Activated CD4-positive, alpha-beta T cell treated with anti-CD3 and anti-CD28 coated beads, Interleukin-2, amount 50 U/mL, for 24 hours (primary cell): ENCODE measurements at places on chromosomes 1 and 21.

DNA sequence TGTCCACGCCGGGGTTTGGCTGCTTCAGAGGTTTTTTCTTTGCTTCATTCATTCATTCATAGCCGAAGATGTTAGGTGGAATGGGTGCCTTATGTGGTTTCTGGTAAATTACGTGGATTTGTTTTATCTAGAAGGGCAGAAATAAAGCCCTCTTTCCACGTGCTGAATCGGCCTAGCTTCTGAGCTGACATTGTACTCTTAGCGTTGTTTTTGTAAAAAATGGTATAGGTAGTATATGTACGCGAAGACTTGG, 1.5 kb downstream of the GALNT2 start:
- DNase-seq = no peak

DNA sequence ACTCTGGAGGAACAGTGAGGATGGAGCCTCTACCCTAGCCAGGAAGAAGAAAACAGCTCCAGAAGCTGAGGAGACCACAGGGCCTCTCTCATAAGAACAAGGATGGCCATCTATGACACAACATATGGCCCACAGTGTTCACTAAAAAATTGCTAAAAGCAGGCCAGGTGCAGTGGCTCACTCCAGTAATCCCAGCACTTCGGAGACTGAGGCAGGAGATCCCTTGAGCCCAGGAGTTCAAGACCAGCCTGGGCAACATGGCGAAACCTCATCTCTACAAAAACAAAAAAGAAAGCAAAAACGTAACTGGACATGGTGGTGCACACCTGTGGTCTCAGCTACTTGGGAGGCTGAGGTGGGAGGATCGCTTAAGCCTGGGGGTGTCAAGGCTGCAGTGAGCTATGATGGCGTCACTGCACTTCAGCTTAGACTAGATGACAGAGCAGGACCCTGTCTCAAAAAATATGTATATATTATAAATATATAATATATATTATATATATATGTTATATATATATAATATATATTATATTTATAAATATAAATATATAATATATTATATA, 103.1 kb downstream of the TOMM20 start:
- DNase-seq = no peak

GRCh38 chr1:109912873-109913272, 2.2 kb downstream of the CSF1 start:
- no peak for DNase-seq

DNA sequence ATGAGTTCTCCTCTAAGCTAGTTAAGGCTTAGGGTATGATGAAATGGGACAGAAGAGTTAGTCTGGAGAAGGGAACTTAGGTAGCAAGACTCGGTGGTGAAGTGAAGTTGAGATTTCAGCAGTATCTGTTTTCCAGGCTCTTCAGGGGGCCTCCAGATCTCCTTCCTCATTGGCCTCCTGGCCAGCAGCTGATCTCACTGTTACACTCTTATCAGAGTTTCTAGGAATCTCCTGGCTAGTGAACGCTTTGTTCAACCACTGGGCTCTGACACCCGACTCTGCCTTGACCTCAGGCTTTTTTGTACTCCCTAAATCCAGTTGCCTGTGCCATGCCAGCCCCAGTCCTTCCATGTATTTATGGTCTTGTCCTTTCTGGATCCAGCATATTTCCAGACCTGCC, 311.0 kb downstream of the ASTN1 start:
- DNase-seq = no peak

- no peak for DNase-seq
Measured at GRCh38 chr1:45305231-45305630, 21.5 kb upstream of the HPDL start.

- no peak for DNase-seq
Measured at GRCh38 chr21:33855190-33855589, 60.4 kb downstream of the ATP5PO start.

DNA sequence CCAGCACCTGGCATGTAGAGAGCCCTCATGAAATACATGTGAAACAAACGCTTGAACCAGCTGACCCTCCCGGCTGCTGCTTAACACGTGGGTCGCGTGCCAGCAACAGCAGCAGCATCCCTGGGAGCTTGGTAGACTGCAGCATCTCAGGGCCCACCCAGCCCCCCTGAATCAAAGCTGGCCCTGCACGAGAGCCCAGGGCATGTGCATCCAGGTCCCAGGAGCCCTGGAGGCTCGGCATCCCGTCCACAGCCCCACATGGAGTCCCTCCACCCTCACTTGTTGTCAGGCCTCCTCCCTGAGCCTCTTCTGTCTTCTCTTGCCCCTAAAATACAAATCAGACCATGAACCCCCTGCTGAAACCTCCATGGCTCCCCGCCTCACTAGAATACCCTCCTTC, 123.1 kb downstream of the MATN1 start:
- DNase-seq = no peak

- no peak for DNase-seq
Measured at GRCh38 chr1:40451238-40451585, 936 bp downstream of the ZFP69B start.

GRCh38 chr1:160162931-160163330, 11.5 kb downstream of the ATP1A4 start:
- DNase-seq = no peak

DNA sequence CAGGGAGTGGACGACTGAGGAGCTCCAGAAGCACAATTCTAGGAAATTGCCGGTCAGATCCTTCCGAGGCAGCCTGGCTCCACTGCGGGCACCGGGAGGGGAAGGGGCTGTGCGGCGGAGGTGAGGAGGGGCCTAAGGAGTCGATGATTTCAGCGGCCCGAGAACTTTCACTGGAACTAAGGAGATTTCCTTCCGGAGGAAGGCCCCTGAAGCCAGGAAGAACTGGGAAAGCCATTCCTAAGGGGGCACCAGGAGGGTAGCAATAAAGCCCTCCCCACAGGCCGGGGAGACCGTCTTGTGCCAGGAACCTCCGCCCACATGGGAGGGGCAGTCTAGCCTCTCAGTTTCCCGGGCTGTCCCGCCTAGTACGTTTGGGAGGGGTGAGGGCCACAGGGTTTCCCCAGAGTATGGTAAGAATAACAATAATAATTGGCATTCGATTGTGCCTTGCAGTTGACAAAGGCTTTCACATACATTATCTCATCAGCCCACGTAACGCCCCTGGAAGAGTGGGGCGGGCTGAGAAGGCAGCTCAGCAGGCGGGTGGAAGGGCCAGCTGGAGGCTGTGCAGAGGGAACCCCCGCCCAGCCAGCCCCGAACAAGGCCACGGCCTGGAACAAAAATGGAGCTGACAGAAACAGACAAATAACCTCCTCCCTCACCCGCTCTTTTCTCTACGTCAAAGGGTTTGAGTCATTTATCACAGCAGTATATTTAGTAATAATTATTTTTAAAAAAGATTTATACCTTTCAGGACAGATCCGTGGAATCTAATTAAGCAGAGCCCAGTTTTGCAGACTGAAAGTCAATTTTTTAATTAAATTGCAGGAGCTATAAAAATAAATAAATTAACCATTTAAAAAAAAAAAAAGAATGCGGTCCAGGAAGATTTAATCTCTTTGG, 19.8 kb downstream of the NPR1 start:
- DNase-seq = no peak

GRCh38 chr1:176111835-176112234, 95.3 kb downstream of the COP1 start:
- no peak for DNase-seq

- no peak for DNase-seq
Measured at GRCh38 chr1:215875236-215875635, 308.1 kb downstream of the KCTD3 start.

GRCh38 chr1:65255035-65255655, 54.2 kb upstream of the DNAJC6 start:
- no peak for DNase-seq

DNA sequence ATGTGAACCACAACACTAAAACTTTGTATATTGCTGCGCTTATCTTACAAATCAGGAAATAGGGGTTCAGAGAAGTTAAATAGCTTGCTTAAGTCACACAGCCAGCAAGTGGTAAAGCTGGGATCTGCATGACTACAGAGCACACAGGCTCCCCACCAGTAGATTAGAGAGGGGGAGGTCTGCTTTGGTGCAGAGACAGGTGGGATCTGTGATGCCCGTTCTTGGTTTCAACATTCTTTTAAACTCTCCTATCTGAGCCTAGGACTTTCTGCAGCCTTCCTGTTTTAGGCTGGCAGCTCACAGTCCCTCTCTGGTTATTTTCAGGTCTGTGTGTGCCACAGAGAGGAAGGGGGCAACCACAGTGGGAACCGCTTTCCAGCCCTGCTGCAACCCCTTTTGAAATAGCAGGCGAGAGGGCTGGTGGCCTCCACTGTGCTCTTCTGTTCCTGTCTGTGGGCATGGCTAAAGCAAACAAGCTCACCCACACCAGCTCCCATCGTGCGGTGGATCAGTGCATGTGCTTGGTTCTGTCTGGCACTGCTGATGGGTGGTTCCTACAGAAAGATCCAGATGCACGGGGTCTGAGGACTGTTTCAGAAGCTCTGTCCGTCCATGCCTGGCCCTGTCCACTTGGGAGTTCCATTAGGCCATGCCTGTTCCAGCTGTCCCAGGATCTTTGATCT, 1.7 kb upstream of the IL6R start:
- no peak for DNase-seq

DNA sequence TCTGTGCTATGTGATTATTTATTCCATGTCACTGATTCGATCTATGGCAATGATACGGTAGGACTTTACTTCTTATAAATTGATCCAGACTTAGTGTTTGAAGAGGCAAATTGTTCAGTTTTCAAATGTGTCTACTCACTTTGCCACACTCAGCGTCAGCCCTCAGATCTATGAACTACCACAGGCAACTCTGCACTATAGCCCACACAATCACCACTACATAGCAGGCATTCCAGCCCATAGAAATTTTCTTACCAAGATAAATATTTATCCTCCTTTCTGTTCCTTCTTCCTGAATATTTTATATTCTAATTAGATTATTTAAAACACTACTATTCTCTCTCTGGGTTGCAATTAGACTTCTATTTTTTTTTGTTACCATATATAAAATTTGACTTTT, 776.1 kb downstream of the BRINP3 start:
- DNase-seq = no peak

DNA sequence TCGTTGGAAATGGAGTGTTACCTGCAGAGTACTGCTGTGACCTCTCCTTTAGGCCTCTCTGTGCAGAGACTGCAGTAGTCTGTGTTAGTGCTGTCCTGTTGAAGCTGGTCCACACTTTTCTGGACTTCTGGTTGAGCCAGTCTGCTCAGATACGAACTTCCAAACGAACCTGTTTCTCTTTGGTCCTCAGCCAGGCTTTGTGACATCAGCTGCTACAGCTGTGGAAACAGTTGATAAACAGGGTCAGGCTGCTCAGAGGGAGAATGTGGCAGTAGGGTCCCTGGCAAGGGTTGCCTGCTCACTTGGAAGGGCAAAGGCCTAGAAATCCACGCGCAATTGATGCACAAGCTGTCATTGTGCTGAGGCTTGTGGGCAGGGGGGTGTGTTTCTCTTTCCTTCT, 98.8 kb downstream of the NOS1AP start:
- no peak for DNase-seq
